ENCODE measurements at places on chromosomes 5 and 9.

DNA sequence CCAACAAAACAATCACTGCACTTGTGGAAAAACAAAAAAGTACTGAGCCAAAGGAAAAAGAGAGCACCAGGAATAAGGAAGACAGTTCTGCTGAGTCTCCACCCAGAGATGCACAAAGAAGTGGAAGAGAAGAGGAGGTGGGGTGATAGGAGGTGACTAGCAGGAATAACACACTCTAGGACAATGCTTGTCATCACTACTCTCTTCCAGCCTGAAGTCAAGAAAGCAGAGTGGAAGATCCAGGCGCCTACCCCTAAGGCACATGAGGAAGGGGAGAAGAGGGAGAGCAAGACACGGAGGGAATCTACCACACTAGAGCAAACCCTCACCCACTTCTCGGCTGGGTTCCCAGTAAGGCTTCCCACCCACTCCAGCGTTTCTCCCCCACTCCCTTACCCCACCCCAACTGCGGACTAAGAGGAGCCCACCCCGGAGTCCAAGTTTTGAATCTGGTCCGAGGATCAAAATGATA is 1.7 kb downstream of the SLIT3 start:
- DNase-seq, result no peak

DNA sequence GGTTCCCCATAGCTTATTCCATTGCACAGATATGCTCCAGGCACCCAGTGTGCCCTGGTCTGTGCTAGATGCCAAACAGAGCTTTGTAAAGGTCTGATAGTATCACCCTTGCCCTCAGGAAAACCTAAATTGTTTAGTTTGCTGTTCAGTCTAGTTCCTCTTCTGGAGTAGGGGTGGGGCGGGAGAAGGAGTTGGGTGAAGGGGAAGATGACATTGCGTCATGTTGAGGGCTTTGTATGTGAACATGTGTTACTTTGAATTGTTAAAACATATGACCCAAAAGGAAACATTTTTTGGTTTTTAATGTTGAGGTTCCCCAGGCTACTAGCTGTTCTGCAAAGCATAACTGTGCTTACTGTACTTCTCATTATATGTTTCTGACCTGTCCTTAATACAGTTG is 40.6 kb downstream of the HACD4 start:
- DNase-seq, result no peak

DNA sequence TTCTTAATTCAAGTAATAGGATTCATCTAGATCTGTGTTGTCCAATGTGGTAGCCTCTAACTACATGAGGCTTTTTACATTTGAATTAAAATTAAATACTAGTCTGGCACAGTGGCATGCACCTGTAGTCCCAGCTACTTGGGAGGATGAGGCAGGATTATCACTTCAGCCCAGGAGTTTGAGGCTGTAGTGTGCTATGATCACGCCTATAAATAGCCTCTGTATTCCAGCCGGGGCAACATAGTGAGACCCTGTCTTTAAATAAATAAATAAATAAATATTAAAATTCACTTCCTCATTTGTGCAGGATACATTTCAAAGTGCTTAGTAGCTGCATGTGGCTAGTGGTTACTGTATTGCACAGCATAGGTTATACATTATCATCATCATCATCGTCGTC is 91.8 kb downstream of the UBE2R2 start:
- no peak for DNase-seq

DNA sequence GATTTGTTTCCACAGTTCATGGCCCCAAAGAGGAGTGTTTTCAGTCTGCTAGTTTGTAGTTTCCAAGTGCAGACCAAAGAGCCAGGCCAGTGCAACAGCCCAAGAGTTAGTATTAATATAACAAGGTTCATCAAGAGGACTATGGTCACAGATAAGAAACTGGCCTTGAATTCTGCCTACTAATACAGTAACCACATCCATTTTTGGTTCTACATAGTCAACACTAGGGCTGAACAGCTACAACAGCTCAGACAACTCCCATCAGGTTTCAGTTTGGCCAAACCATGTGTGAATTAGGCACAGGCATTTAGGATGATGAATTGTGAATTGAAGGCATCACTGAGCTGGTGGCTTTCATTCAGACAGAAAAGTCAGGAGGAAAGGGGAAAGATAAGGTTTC is 13.8 kb upstream of the UBQLN1 start:
- no peak for DNase-seq

DNA sequence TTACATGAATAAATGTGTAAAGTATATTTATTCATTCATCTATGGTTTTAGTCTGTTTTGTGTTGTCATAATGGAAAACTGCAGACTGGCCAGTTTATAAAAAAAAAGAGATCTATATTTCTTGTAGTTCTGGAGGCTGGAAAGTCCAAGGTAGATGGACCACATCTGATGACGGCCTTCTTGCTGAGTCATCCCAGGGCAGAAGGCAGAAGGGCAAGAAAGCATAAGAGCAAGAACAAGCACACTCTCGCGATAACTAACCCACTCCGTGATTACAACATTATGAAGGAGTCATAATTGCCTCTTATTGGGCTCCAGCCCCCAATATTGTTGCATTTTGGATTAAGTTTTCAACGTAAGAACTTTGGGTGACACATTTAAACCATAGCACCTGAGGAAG is 180.4 kb upstream of the DAB2 start:
- no peak for DNase-seq

DNA sequence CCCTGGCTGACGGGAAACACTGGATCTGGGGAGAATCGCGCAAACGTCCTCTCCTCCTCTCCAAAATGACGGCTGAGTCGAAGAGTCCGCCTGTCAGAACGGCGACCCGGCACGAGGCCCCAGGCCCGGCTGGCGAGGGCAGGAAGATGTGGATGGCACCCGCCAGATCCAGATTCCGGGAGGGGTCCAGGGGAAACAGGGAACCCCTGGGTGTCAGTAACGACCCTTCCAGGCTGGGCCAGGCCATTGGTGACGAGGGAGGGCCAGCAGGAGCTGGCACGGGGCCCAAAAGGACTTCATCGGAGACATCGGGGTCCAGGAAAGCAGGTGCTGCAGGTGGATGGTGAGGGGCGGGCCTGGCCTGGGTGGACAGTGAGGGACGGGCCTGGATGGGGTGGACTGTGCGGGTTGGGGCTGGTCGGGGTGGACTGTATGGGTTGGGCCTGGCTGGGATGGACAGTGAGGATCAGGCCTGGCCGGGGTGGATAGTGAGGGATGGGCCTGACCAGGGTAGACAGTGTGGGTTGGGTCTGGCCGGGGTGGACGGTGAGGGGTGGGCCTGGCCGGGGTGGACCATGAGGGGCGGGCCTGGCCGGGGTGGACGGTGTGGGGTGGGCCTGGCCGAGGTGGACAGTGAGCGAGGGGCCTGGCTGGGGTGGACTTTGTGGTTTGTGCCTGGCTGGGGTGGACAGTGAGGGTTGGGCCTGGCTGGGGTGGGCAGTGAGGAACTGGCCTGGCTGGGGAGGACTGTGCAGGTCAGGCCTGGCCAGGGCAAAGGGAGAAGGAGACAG is 14.0 kb downstream of the SLC6A3 start:
- DNase-seq, result no peak

DNA sequence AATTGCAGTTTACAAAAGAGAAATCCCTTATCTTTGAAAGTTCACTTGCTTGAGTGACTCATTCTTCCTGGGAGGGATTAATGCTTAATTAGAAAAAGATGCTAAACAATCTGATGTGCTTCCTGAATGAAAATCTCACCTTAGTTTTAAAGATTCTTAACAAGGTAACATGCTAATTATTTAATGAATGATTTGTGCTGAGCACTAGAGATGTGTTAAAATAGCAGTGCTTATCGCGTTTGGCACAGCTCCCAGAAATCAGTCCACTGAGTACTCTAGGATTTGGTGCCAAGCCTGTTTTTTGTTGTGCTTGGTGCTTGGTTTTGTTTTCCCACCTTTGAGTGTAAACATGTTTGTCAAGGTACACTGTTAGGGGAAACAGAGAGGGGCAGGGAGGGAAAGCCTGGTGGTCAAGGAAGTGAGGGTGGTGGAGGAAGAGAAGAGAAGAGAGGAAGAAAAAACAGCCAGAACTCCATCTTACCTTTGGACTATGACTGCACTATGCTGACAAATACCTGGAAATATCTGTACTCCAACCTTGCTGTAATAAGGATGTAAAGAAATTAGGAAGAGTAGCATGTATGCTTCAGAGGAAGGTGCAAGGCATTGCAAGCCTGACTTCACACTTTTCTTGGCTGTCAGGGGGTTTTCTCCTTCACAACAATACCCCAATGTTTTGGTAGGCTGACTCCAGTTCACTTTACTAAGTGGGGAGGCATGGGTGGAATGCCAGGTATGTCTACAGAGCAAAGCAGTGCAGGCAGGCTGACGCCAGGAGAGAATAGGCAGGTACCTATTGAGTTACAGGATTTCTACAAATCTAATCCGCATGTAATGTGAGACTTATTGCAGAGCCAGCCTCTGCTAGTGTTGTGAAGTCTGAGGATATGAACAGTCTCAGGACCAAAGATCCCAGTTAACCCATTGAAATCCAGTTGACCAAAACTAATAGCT is 157.2 kb upstream of the ISL1 start:
- no peak for DNase-seq

DNA sequence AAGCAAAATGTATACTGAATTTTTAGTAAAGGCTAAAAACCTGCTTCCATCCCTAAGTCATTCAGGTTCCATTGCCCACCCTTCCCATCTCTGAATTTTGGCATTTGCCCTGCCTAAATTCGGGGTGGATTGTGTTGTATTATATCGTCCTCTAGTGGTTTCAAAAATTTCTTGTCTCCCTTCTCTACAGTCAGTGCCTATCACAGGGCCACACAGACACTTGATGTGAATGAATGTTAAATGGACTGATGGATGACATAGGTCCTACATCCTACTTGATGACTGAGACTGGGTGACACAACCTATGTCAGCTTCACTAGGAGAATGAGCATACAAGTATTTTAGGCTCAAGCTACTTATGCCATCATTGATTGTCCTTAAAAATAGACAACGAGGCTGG is 45.6 kb upstream of the SLC30A5 start:
- no peak for DNase-seq

DNA sequence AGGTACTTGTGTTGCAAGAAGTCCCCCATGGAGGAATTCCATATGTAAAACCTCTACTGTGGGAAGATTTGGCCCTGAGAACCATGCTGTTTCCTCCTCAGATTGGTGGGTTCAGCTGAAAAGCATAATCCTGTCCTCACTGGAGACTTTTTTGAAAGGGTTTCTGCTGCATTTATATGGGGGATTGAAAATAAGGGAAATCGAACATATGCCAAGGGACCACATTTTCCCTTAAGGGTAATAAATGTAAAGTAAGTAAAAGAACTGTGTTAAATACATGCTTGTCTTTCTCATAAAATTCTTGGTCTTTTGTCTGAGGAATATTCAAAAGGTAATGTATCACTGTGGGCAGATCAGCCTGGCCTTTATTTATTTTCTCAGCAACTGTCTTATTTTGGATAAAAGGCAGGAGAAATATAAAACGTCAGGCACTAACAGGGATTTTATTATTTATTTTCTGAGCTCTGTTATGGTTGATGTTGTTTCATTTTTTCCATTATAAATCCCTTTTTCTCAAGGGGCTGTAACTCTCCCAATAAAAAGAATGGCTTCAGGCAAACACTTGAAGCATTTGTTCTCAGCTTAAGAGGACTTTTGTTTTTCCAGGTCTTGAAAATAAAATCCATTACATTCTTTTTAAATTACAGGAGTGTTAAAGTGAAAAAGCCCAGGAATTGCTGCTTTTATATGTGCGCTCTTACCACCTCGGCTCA is 131.4 kb downstream of the FGF10 start:
- no peak for DNase-seq

DNA sequence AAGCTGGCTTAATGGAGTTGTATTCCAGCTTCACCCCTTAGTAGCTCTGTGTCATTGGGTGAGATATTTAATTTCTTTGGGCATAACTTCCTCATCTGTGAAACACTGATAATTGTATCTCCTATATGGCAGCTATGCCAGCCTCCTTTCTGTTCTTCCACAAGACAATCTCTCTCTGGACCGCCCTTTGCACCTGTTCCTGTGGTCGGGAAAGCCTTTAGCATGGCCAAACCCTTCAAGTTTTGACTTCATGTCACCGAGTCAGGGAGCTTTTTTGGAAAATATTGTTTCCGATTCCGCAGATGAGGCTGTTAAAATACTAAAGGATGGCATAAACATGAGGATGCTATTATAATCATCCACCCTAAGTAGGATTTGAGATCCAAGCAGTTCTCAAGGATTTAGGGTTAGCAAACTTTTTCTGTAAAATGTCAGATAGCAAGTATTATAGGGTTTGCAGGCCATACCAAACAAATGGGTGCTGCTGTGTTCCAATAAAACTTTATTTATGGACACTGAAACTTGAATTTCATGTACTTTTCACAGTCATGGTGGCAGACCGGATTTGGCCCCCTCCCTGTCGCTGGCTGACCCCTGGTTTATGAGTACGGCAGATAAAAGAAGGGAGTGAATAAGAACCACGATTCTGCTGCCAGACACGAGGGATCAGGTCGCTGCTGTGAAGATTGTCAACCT is 695 bp upstream of the NDFIP1 start:
- DNase-seq, result no peak

DNA sequence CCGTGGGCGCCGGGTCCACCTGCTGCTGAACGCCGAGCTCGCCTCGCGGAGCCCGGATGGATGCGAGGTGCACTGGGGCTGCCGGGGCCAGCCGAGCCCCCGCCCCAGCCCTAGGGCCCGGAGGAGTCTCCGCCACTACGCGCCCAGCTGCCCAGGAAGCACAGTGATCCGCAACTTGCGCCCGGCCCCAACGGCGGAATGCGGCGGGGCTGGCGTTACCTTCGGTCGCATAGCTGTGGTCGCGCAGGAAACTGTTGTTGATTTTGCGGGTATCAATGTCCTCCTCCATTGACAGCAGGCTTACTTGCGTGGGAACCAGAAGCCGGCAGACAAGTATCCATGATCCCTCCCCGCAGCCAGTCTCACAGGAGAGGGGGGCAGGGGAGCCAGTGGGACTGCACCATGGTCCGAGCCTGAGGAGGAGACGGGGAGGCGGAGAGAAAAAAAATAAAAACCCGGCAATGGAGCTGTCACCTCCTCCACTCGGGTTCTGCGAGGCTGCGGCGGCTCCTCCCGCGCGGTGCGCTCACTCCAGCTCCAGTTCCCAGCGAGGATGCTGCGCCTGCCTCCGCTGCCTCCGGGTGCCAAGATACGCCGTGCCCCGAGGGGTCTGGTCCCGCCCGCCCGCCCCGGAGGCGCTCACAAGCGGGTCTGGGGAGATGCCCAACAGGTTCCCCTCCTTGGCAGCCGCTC is 628 bp downstream of the PPP2R2B start:
- DNase-seq, result no peak

DNA sequence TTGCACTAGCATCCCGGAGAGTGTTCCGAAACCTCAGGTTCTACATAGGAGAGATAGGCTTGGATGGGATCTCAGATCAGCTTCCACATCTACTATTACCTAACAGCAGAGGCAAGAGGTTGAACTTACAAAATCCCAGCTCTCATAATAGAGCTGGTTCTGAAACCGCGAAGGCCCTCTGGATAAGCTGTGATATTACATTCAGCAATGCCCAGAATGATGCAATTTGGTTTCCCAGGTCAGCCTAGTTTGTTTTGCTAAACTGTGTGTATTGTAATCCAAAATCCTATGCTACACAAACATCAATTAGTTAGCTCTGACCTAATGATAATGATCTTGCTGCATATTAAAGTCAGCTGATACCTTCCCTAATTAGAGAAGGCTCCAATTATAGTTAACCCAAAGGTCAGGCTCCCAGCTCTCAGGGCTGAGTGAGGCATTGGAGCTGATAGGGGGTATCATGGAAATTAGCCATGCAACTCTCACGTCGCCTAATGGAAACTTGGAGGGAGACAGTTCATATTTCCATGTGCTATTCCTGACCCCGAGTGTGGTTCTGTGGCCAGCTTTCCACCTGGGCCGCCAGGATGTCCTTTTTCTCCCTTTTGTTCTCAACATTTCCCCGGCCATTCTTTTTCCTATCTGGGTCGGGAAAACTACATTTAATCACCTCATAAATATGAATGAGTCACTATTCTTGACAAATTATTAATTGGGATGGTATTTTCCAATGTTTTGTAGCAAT is 278.4 kb upstream of the IRX1 start:
- DNase-seq, result no peak
